ENCODE measurements at places on chromosomes 2 and 18.

DNA sequence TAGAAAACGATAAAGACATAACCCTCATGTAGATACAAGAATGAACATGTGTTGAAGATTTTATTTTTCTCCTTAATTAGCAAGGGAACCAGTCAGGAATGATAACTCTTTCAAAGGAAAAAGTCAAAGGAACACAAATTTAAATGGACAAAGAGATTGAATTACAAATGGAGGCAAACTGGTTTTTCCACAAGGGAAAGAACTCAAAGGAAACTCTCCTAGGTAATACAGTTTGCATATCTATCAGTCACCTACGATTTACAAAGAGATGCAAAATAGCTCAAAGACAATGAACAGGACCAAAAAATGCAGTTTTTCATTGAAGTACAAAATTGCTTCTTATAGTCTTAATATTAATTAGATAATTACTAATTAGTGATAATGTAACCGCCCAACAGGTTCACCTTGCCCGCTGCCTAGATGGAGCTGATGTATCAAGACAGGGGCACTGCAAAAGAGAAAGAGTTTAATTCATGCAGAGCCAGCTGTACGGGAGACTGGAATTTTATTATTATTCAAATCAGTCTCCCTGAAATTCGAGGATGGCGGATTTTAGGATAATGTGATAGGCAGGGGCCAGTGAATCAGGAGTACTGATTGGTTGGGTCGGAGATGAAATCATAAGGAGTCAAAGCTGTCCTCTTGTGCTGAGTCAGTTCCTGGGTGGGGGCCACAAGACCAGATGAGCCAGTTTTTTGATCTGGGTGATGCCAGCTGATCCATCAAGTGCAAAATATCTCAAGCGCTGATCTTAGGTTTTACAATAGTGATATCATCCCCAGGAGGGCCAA is 151.0 kb downstream of the TMEM17 start:
- DNase-seq: no peak

- DNase-seq: no peak
These were observed 10.3 kb upstream of the HOXD1 start for GRCh38 chr2:176178038-176178756.

GRCh38 chr2:222641336-222641735 is 14.6 kb downstream of the FARSB start:
- no peak for DNase-seq

- no peak for DNase-seq
These were observed 25.9 kb upstream of the GPR45 start for GRCh38 chr2:105215586-105216192.

DNA sequence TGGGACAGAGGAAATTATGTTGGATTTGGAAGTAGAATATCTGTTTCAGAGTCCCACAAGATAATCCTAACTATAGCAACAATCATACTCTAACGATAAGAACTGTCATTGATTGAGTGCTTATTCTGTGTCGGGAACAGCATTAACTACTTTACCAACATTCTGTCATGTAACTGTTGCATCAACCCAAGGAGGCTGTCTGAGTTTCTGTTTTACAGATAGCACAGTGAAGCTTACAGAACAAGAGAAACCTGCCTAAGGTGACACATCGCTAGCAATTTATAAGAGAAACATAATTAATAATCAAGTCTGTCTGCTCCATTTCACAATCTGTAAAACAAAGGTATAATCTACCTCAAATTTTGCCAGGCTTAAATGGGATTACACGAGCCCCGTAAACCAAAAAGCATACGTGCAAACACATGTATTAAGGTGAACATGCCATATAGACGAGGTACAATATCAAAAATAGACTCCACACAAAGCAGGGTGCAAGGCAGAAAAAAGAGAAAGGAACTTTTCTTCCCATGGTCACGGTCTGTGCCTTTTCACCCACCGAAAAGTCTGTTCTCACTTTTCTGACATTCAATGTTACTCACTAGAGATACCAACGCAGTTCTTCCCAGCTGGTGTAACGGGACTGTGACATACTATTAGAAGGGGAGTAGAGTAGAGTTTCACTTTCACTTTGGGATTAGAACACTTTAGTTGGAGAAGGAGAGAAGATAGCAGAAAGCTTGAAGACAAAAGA is 37.2 kb upstream of the SLC8A1 start:
- DNase-seq: no peak

- no peak for DNase-seq
These were observed 392.7 kb upstream of the ID2 start for GRCh38 chr2:8289111-8289510.

DNA sequence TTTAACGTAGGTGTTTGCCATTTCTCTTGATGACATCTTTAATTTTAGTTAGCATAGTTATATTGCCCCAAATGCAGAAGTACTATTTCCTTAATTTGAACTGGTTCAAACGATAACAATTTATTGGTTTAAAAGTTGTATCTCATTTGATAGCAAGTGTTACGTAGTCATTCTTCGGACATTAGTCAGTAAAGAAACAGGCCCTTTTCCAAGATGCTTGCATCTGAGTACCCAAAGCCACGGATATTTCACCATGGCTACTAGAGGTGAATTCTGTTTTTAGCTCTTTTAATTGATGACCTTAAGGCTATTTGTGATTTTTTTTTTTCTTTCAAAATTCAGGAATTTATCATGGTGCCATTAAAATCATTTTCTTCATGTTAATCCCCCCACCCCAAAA is 32.1 kb downstream of the GLS start:
- DNase-seq: no peak

- DNase-seq: no peak
These were observed 41.1 kb downstream of the THNSL2 start for GRCh38 chr2:88211003-88211808.

DNA sequence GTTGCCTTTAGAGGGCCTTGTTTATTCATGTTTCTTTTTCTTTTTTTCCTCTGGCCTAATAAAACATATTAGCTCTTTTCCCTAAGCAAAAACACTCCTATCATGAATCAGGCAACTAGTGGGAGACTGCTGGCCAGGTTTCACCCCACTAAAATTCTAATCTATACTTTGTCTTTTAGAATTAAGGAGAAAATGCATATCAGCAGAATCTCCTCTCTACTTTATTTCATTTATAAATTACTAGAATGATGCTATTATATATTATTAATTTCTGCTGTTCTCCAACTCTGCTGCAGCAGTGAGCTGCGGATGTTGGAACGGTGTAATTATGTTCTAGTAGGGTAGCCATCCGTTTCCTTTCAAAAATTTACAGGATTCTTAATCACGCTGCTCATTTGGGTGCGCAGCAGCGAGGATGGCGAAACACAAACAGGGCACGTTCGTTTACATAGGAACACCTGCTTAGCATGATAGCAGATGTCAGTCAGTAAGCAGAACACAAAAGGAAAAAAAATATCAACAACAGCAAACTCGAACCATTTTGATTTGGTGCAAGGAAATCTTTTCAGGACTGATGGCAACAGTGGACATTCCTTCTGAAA is 30.5 kb downstream of the ZEB2 start:
- no peak for DNase-seq

DNA sequence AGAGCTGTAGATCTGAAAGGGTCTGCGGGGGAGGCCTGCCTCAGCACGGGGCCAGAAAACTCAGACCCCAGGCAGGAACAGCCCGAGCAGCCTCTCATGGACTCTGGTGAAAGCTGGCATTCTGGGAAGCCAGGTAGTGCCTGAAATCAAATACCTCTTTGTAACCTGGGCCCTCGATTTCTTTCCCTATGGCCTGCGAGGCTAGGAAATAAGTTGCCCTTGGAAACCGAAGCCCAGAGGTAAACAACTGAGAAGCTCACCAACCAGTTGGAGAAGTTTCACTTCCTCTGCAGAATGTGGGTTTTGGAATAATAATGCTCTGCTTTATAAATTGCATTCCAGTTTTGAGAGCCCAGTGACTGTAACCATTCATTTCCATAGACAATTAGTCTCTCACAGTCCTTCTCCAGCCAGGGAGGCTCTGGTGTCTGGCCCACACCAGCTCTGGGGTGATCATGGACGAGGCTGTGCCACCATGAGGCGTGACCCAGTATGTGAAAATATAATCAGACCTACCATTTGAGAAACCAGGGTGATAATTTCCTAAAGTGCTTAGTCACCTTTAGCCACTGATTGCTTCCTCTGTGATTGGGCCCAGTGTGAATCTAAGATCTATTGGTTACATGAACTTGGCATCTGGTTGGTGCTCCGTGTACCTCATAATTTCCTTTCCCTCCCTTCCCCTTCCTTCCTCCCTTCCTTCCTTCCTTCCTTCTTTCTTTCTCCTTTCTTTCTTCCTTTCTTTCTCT is 133.1 kb upstream of the PELI1 start:
- no peak for DNase-seq

DNA sequence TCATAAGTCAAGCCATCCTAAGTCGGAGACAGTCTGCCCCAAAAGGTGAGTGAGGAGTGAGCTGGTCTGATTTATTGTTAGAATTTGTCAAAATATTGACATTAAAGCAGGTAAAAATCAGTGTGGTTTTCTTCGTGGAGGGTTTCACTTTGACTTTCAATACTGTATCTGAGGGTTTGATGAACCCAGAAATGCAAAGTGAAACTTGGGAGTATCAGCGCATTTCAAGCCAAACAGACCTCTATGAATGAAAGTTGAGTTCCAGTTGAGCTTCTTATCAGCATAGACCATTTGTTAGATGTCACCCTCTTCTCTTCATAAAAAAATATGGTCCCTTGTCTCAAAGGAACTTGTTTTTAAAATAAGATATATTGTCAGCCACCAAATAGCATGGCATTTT is 21.7 kb upstream of the CXCR4 start:
- DNase-seq: no peak

GRCh38 chr2:134522496-134523455 is 196.0 kb downstream of the TMEM163 start:
- no peak for DNase-seq

DNA sequence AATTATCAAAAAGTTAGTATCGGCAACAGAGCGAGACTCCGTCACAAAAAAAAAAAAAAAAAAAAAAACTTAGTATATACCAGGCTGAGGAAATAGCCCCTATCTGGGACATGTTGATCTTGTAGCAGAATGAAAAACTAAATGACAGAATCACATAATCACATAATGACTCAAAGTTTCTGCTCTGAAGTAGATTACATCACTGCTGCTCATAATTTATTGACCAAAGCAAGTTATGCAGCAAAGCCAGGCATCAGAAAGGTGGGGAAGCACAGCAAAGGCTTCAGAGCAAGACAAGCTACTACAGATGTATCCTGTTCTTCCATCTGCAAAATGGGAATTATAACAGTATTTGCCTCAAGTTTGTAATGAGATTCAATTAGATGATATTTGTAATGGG is 68.1 kb downstream of the BOD1L2 start:
- DNase-seq: no peak

DNA sequence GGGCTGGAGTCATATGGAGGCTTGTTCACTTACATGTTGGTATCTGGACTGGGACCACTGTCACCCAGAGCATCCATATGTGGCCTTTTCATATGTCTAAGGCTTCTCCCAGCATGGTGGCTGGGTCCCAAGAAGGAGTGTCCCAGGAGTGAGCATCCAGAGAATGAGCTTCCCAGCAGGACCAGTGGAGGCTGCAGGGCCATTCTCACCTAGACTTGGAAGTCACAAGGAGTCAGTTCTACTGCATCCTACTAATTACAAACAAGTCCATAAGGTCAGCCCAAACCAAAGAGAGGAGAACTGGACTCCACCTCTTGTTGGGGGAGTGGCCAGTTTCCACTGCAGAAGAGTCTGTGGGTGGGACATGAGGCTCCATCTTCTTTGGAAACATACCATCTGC is 5.1 kb upstream of the TEX51 start:
- no peak for DNase-seq

DNA sequence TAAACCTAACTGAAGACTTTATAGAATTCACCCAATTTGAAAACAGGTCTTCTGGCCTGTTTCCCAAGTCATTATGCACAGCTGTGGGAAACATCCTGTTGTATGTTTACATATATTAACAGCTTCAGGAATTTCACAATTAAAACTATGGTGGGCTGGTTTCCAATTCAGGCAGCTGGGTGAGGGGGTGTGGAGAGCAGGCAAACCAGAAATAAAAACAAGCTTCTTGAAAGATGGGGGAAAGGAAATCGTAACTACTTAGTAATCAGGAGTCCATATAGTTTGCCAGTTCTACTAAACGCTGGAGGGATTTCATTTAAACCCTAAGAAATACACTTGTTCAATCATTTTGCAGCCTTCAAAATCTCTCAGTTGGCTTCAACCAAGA is 22.8 kb downstream of the ATP8B1 start:
- DNase-seq: peak; percentile 29

DNA sequence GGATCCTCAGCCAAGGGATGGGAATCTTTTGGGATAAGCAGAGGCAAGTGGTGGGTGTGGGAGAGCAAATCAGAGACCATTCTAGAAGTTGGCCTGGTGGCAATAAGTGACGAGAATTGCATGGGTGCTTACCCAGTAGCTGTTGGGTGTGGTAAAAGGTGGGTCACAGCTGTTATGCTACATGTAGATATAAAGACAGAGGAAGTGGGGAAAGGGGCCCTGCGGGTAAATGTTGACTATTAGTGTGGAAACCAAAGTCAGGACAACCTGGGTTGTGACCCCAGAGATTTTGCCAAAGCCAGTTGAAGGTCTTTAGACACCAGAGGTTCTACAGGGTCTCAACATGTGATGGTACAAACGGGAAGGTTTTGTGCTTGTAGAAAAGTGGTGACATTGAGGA is 443.6 kb upstream of the HNRNPA3 start:
- DNase-seq: no peak

- DNase-seq: no peak
These were observed 260.4 kb upstream of the SP5 start for GRCh38 chr2:170454471-170455372.

GRCh38 chr2:9415516-9416169 is 7.7 kb downstream of the ITGB1BP1 start:
- no peak for DNase-seq

- DNase-seq: no peak
These were observed 3.8 kb upstream of the OSR1 start for GRCh38 chr2:19362094-19362754.

DNA sequence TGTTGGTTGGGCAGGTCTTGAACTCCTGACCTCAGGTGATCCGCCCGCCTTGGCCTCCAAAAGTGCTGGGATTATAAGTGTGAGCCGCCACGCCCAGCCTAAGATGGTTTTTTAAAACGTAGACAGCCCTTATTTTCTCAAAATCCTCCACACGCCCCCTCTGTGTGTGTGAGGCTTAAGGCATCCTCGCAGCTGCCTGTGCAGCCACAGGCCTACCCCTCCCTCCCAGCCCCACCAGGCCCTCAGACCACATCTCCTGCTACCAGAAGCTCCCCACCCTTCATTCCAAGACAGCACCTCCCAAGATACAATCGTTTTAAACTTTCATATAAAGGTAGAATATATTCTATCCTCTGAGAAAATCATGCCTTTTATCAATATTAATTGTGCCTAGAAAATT is 4.8 kb downstream of the ANO7 start:
- no peak for DNase-seq

DNA sequence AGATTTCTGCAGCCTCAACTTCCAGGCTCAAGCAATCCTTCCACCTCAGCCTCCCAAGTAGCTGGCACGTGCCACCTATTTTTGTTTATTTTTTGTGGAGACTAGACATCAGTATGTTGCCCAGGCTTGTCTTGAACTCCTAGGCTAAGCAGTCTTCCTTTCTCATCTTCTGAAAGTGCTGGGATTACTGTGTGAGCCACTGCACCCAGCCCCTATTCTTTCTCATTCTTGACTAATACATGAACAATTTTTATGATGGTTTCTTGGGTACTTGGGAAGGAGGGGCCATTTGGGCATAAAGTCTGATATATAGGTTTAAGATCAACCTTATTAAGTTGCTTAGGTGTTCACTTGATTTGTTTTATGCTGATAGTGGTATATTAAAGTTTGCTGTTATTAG is 26.2 kb downstream of the EPC2 start:
- no peak for DNase-seq

- DNase-seq: no peak
These were observed 71.8 kb downstream of the B3GNT2 start for GRCh38 chr2:62267696-62268095.
